ENCODE measurements at places on chromosomes 3 and 15.
A peak's percentile ranks its signal among the peaks of the same experiment; 100 is the strongest.

- DNase-seq, result no peak
Observed at GRCh38 chr15:101724675-101725005, 367 bp upstream of the TARS3 start.

- DNase-seq, result no peak
Observed at GRCh38 chr3:169310184-169310939, 353.1 kb downstream of the MECOM start.

GRCh38 chr15:56176996-56177395 is 66.7 kb downstream of the RFX7 start:
- DNase-seq, result no peak

GRCh38 chr15:43133430-43134156 is at the start of gene TMEM62:
Gene TMEM62 (plus strand): TSS chr15:43133586. CDS start chr15:43133803, 217 bp downstream.
- peak; percentile 24 for DNase-seq

DNA sequence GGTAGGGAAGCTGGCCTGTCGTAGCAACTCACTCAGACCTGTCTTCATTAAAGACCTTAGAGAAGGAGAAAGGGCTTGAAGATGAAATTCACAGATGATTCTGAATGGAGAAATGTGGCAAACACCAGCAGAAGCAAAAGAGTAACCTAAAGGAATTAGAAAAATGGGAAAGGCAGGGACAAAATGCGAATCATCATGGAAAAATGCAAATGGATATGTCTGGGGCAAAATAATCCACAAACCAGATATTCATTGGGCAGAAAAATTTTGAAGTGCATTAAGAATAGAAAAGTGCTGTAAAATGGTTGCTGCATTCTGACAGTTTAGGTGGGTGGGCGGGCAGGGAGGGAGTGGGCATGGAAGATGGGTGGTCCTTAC is 156.9 kb upstream of the RASGRP1 start:
- no peak for DNase-seq

DNA sequence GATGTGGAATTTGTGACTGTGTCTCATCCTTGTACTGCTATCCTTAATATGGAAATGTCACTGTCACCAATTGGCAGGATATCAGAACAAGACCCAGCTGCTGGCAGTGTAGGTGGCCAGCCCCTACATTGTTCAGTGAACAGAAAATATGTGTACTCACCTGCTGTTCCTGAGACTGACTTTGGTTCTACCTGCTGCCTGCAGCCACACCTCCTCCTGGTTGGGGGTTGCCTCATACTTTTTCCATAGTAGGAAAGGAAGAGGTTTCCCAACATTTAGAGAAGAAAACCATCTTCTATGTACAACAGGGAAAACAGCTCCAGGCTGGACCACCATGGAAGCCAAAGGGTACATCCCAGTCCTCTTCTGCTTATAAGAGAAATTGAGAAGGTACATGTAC is 35.9 kb downstream of the SLC12A1 start:
- DNase-seq, result no peak

- no peak for DNase-seq
Observed at GRCh38 chr3:99789011-99789721, 28.5 kb upstream of the CMSS1 start.

GRCh38 chr3:64072126-64072525 is 48.8 kb upstream of the PSMD6 start:
- no peak for DNase-seq

GRCh38 chr15:69225355-69226022 is 65.1 kb downstream of the GLCE start:
- DNase-seq, result no peak

- DNase-seq, result no peak
Observed at GRCh38 chr3:188358787-188359493, 205.0 kb downstream of the LPP start.

GRCh38 chr3:146065573-146066006 is 95.4 kb downstream of the PLOD2 start:
- DNase-seq, result no peak

DNA sequence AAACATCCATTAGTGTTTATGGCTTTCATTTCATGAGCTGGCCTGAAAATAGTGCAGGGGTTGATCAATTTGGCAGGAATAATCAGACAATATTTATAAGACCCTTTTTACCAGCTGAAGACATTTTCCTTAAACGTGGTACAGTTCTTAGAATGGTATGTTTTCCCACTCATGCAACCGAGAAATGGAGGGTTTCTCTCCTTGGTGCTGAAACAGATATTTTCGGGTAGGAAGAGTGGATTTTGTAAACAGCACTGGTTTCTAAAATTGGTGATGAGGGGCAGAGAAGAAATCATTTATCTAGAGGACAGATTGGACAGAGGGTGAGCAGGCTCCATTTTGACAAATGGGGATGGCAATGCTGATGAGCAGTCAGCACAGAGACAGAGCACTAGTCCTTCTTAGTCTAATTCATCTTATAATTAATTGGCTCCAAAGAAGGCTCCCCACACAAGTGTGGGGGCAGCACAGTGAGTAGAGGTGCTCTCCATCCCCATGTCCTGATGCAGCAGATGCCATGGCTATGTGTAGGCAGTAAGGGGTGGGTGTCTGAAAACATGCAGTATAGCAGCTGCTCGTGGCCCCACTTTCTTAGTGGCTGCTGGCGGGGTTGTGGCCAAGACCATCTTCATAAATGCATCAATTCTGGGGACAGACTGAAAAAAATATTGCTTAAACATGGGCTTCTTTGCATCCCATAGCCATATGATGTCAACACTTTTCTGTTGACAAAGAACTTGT is 18.1 kb upstream of the SLC7A14 start:
- DNase-seq, result no peak

DNA sequence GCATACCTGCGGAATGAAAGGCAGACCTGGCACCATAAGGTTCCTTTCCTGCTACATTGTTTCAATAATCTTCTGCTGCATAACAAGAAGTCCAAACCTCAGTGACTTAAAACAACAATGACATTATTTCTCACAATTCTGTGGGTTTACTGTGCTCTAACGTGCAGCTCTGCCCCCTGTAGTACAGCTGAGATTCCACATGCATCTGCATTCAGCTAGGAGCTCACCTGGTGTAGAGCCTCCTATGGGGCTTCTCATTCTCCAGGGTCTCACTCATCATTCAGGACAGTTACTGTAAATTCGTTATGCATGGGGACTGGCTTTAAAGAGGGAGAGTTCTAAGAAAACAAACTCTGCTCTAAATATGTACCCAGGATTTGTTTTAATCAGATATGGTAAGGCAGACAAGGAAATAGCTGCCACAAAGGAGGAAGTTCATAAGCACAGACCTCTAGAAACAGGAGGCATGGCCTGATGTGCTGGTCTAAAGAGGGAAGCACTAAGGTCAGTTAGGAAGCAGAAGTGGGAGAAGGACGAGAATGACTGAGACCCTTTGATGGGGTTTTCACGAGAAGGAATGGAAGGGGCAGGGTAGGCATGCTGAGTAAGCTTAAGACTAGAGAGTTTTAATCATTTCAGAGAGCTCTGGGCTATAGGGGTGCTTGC is 347.0 kb downstream of the NEK10 start:
- DNase-seq, result no peak

- no peak for DNase-seq
Observed at GRCh38 chr3:17747890-17748247, 5.4 kb upstream of the TBC1D5 start.

GRCh38 chr15:73378089-73378488 is 9.3 kb upstream of the HCN4 start:
- DNase-seq, result no peak

GRCh38 chr3:71210257-71211007 is 373.1 kb downstream of the FOXP1 start:
- DNase-seq, result no peak

DNA sequence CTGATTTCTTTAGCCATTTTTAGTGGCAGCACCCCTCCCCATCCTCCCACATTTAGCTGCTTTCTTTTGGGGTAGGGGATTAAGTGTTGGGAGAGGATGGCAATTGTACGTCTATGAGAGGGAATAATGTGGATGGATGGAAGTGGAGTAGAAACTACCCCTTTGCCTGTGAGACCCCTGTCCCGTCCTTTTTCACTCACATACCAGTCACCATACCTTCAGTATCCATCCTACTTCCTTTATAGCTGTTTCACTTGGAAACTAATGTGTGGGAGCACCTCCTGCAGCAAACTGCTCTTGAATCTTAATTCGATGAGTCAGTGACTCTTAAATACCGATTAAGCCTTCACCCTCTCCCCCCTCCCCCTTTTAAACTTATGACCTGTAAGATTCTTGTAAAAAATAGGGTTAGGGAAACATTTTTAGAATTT is 730 bp downstream of the SPRED1 start:
- DNase-seq, result no peak

GRCh38 chr3:191263365-191263764 is 64.3 kb downstream of the OSTN start:
- DNase-seq, result no peak

- no peak for DNase-seq
Observed at GRCh38 chr3:127286571-127287140, 1.2 kb downstream of the PRR20G start.

DNA sequence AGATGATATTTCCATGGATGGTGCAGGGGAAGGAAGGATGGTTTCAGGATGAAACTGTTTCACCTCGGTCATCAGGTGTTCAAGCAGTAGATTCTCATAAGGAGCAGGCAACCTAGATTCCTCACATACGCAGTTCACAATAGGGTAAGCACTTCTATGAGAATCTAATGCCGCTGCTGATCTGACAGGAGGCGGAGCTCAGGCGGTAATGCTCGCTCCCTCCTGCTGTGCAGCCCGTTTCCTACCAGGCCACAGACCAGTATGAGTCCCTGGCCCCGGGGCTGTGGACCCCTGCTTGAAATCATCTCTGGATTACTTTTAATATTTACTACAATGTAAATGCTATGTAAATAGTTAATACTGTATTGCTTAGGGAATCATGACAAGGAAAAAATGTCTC is 241.8 kb downstream of the ROBO2 start:
- DNase-seq, result no peak

- no peak for DNase-seq
Observed at GRCh38 chr3:172625404-172625803, 85.5 kb downstream of the NCEH1 start.

DNA sequence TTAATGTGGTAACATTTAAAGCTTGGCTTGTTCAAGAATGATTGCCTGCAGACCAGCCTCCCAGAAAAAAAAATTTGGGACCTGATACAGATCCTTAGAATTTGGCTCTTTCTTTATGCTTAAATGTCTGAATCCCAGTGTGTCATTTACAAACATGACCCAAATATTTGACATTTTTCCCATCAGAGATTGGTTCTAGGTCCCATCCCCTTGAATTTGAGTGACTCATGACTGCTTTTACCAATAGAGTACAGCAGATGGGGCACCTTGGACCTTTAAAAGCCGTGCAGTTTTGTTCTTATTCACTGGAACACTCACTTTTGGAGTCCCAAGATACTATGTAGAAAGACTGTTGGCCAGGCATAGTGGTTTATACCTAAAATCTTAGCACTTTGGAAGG is 231.6 kb downstream of the ZIC1 start:
- no peak for DNase-seq

DNA sequence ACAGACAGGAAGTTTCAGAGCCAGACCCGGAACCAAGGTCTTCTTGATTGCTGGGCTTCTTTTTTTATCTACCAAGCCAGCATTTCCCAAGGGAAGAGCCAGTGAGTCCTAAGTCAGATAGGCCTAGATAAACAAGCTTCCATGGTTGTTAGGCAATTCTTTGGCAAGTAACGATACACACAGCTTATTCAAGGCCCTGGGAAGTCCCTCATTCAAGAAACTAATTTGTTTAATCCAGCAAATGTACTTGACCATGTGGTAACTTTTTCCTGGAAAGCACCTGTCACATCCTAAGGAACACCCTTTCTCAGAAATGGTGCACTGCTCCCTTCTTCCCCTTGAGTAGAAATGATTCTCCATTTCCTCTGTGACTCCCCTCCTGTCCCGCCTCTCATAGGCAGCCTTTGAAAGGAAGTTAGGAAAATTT is 209.9 kb downstream of the ITPR1 start:
- DNase-seq, result no peak

- no peak for DNase-seq
Observed at GRCh38 chr3:10558736-10559135, 53.4 kb upstream of the ATP2B2 start.

- no peak for DNase-seq
Observed at GRCh38 chr15:96412045-96412905, 81.8 kb downstream of the NR2F2 start.

- no peak for DNase-seq
Observed at GRCh38 chr3:43597961-43598360, 23.9 kb downstream of the ANO10 start.

GRCh38 chr3:79263423-79263822 is 504.4 kb downstream of the ROBO1 start:
- no peak for DNase-seq

DNA sequence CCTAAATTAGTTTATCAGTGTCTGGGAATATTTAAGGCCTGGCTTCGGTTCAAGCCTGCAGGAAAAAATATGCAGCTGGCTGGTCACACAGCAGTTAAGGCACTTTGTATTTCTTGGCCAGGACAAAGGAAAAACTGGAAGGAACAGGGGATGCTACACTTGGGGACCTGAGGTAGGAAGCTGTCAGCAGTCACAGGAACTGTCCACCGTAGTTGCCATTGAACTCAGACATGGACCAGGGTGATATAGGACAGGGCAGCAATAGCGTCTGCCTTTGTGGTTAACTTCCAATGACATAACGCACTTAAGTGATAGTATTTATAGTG is 49.1 kb downstream of the NR1D2 start:
- no peak for DNase-seq

- DNase-seq, result peak; percentile 21
Observed at GRCh38 chr3:51671734-51672475, 853 bp downstream of the TEX264 start.

DNA sequence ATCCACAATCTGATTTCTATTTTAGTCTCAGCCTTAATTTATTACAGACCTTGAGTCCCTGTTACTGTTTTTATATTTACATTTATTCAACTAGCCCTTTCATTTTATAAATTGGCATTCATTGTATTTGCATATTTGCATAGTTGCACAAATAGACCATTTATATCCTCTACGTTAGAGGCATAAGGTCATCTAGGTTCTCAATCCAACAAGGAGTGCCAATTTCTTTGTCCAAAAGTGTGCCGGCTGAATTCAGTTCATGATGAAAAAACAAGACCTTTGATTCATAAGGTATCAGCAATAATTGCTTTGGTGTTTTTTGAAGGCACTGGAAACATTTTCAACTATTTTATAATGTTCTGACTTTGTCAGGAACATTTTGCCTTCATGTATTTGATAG is 33.9 kb upstream of the NANOGP8 start:
- no peak for DNase-seq

DNA sequence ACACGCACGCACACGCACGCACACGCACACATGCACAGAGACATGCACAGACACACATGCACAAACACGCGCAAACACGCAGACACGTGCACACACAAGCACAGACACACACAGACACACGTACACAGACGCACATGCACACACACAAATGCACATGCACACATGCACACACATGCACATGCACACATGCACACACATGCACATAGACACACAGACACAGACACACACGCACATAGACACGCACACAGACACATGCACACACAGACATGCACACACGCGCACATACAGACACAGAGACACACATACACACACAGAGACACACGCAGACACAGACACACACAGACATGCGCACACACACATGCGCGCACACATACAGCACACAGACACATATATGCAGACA is 26.4 kb upstream of the PIGZ start:
- DNase-seq, result no peak

Data from stimulated activated CD8-positive, alpha-beta memory T cell treated with anti-CD3 and anti-CD28 coated beads, Interleukin-2, amount 100 ng/mL, for 1 hour (primary cell).